GM12878 (cell line): ENCODE measurements at places on chromosomes 11 and 22.

DNA sequence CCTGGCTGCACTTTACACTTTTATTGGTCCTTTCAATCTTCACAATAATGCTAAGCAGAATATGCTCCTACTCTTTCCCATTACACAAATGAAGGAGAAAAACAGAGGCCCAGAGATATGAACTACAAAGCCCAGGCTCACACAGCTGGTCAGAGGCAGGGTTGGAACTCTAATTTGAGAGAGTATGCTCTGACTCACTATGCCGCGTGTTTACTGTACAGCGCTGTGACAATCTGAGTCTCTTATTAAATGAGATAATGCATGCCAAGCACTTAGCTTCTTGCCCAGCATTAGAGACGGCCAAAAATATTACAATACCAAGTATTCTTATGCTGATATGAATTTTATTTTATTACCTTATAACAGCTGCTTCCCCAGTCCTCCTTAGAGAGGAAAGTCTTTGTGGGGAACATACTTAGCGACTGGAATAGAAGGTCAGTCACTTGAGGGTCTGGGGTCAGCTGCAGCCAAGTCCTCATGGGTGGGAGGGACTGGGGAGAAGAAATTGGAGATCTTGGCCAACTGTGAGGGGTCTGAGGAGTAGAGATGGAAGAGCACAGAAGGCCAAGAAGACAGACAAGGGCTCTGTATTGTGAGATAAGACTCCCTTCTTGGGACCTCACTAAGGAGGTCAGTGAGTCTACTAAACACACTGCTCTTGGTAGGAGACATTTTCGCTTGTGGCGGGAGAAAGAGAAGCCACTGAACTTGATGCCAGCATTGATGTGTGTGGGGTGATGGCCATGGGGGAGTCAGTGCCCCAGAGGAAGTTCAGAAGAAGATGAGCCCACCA is 150.8 kb upstream of the TIMP3 start:
- no peak overlapping the region for H3K27ac ChIP-seq
- H3K4me3 ChIP-seq = no peak overlapping the region
- no peak for DNase-seq
- no peaks in the 10 kb centered on the region for H3K36me3 ChIP-seq
- no peaks in the 10 kb centered on the region for H3K27me3 ChIP-seq
- no peaks in the 10 kb centered on the region for H3K4me1 ChIP-seq

DNA sequence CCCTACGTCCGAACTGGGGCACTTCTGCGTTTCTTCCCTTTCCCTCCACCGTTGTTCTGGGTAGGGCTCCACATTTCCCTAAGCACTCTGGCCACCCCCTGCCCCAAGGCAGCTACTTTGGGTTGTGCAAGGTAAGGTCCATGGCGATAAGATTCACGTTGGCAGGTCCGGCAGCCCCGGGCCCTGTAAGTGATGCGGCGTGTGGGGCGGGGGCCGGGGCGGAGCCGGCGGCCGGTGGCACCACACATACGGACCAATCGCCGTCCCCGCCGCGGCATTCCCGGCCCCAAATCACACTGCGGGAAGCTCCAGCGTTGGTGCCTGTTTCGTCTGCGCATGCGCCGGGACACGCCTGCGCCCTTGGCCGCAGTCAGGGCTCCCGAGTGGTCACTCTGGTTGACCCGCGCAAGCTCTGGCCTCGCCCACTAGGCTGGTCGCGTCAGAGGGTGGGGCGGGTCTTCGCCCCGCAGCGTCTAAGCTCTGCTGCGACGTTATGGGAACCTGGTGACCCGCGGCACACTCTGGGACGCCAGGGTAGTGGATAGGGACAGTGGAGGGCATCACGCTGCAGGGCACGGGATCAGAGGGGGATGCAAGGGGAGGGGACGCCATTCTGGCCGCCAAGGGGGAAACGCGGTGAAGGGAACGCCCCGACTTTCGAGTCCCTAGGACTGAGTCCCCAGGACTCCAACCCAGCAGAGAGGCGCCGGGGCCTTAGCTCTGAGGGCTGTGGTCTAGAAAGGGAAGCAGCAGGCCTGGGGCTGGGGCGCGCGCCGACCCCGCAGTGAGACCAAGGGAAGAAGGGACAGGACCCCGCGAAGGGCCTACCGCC is 1.6 kb downstream of the FADS1 start:
- H3K4me3 ChIP-seq = peak overlapping the region; percentile 81
- peaks cover 3% of the 10 kb centered on the region; the same call in 1 of the 2 replicates for H3K4me1 ChIP-seq
- H3K27ac ChIP-seq = peak overlapping the region; percentile 87
- DNase-seq = peak; percentile 87
- no peaks in the 10 kb centered on the region for H3K27me3 ChIP-seq

- H3K27me3 ChIP-seq = no peaks in the 10 kb centered on the region
- no peak for DNase-seq
- H3K4me3 ChIP-seq = no peak overlapping the region
- no peak overlapping the region for H3K27ac ChIP-seq
- H3K36me3 ChIP-seq = no peaks in the 10 kb centered on the region
Measured at GRCh38 chr11:73234471-73235181, 16.5 kb downstream of the P2RY2 start.

DNA sequence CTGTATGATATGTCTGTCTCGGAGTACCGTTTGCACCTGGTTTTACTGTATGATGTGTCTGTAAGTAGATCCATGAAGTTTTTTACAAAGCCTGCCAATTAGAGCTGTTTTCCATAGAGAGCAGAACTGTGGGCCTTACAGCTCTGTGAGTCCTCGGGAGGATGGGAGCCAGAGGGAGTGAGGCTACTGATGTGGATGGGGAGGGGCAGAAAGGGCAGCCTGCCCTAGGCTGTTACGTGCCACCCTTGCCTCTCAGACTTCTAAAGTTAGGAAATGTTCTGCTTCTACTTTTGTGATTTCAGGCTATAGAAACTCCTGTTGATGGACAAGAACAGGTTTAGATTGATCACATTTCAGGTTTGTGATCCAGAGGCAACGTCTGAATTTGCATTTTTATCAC is 105.2 kb downstream of the PPP6R3 start:
- no peak overlapping the region for H3K4me3 ChIP-seq
- H3K27me3 ChIP-seq = no peaks in the 10 kb centered on the region
- no peak for DNase-seq
- peaks cover 3% of the 10 kb centered on the region for H3K4me1 ChIP-seq

DNA sequence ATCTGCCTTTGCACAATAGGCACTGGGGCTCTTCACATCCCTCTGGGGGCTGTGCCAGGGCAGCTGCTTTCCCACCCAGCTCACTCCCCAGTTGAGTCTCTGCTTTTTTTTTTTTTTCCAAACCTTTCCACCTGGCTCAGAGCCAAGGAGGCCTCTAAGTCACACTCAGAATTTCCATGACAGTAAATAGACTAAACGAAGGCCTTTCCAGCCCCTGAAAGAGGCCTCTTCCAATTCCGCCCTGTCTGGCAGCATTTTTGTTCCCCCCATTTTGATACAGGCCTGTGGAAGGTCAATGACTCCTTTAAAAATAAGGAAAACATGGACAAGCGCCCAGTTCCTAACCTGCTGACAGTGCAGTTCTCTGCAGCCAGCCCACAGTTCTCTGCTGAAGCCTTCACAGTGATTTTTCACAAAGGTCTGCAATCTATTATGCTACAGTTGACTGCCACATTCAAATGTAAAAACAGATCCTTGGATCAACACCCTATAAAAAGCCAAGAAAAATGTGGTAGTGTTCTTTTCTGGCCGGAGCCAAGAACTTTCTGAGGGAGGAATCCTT is 107.5 kb upstream of the SESN3 start:
- H3K27ac ChIP-seq = no peak overlapping the region
- peaks cover 6% of the 10 kb centered on the region for H3K4me1 ChIP-seq
- H3K27me3 ChIP-seq = no peaks in the 10 kb centered on the region; the same call in 1 of the 2 replicates
- no peak for DNase-seq
- H3K36me3 ChIP-seq = no peaks in the 10 kb centered on the region

DNA sequence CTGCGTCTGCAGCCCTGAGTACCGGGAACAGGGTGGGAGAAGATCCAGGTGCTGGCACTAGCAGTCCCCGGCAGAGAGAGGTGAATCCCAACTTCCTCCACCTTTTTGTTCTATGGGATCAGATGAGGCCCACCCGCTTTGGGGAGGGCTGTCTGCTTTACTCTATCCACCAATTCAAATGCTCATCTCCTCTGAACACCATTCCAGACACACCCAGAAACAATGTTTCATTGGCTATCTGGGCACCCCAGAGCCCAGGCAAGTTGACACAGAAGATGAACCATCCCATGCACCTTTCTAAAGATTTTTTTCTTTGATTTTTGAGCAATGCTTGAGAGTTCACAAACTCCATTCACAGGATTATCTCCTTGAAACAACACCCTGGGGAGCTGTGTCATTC is 78.0 kb downstream of the PARVB start:
- no peak overlapping the region for H3K27ac ChIP-seq
- H3K4me3 ChIP-seq = no peak overlapping the region
- H3K27me3 ChIP-seq = no peaks in the 10 kb centered on the region

DNA sequence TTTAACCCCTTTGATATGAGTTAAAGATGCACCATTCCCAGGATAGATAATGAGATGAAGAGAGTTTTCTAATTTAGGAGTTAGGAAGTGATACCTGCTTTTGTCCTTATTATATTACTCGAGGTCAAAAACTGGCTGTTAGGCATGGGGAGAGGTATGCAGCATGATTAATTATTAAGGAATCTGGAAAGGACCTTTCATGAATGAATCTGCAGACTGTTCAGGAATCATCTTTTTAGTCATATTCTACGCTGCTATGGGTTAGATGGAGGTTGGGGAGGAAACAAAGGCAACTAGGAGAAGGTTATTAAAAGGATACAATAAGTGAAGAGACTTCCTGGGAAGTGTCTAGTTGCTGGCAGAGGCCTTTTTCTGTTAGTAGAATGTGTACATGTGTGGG is 492.4 kb upstream of the CCDC90B start:
- DNase-seq = no peak
- H3K4me1 ChIP-seq = no peaks in the 10 kb centered on the region
- no peaks in the 10 kb centered on the region for H3K36me3 ChIP-seq
- no peak overlapping the region for H3K4me3 ChIP-seq
- no peak overlapping the region for H3K27ac ChIP-seq
- no peaks in the 10 kb centered on the region for H3K27me3 ChIP-seq

DNA sequence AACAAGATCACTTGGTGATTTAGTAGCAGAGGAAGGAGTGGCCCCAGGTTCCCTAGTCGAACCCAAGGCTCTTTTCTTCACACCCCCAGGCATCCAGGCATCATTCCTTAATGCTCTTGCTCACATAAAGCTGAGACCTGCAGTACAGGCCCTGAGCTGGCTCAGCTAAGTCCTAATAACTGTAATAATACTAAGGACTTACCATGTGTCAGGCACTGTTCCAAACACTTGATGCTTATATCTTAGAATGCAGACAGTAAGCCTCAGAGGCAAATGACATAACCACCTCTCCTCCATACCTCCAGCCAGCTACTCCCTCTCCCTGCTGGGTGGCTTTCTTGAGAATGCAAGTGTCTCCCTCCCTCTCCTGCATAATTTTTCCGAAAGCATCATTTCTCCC is 33.2 kb downstream of the ANKK1 start:
- H3K4me1 ChIP-seq = no peaks in the 10 kb centered on the region; the same call in 1 of the 2 replicates
- H3K36me3 ChIP-seq = no peaks in the 10 kb centered on the region
- DNase-seq = no peak
- no peak overlapping the region for H3K27ac ChIP-seq
- no peaks in the 10 kb centered on the region for H3K27me3 ChIP-seq

- H3K4me3 ChIP-seq = no peak overlapping the region
- no peak for DNase-seq
Measured at GRCh38 chr11:114438303-114438702, 964 bp upstream of the REXO2 start.

- H3K27ac ChIP-seq = no peak overlapping the region
- no peaks in the 10 kb centered on the region for H3K27me3 ChIP-seq
- H3K4me3 ChIP-seq = no peak overlapping the region
- DNase-seq = no peak
- H3K36me3 ChIP-seq = no peaks in the 10 kb centered on the region
Measured at GRCh38 chr22:20627432-20627831, 120.0 kb downstream of the MED15 start.
